ENCODE measurements at places on chromosomes 1 and 21.

GRCh38 chr1:235930543-235930942 is 63.8 kb upstream of the LYST start:
- DNase-seq = no peak

DNA sequence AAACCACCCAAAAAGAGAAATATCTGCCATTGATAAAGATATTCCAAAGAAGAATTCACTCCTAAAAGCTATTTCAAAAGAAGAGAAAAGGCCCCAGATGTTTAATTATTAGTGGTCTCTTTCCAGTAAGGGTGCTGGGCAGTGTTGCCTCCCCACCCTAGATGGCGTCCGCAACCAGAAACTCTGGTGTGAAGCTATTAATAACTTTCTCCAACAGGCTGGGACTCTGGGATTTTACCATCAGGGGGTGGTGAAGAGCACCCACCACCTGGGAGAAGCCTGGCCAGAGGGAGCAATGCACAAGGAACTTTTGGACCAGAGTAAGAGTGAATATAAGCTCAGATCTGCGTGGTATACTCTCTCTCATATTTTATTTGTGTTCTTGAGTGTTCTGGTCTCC is 115.4 kb upstream of the TIAM1 start:
- no peak for DNase-seq

GRCh38 chr1:161138431-161138830 is 6.0 kb upstream of the DEDD start:
- DNase-seq = no peak

GRCh38 chr21:38740090-38740489 is 65.6 kb upstream of the ETS2 start:
- no peak for DNase-seq

DNA sequence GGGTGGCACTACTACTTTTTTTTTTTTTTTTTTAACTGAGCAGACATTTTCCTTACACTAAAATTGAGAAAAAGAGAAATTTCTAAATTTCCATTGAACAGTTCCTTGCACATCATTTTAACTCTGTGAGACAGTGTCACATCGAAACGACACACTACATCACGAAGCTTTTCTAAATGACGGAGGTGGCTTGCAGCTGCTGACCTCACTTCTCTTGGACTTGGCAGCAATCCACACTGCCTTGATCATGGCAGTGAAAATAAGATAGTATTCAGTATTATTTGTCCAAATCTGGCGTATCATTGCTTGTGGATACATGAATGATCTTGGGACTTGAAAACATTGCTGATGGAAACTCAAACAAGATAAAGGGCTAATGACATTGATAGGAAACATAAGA is 80.3 kb upstream of the CYYR1 start:
- no peak for DNase-seq
